Activated CD4-positive, alpha-beta memory T cell treated with anti-CD3 and anti-CD28 coated beads, Interleukin-2, amount 10 ng/mL, durations not matched to agents 7 days and 5 days (primary cell): ENCODE measurements at places on chromosomes 16 and 17. TPM values are rescaled to one million over a fixed set of nuclear protein-coding genes. Genes with fewer than 3 reads are reported as not detected.

TNK1 gene
- 0.86 TPM for total RNA-seq

CAPN15 gene
- 91.7 TPM for total RNA-seq

MIS12 gene
- 29.0 TPM for total RNA-seq

SLC12A3 gene
- total RNA-seq = not detected

ADAM11 gene
- 0.28 TPM for total RNA-seq

C1QTNF8 gene
- total RNA-seq = not detected

CSH1 gene
- total RNA-seq = not detected
